ENCODE measurements at places on chromosomes 6 and 20. TPM values are rescaled to one million over a fixed set of nuclear protein-coding genes. Genes with fewer than 3 reads are reported as not detected.
A peak's percentile ranks its signal among the peaks of the same experiment; 100 is the strongest.

DNA sequence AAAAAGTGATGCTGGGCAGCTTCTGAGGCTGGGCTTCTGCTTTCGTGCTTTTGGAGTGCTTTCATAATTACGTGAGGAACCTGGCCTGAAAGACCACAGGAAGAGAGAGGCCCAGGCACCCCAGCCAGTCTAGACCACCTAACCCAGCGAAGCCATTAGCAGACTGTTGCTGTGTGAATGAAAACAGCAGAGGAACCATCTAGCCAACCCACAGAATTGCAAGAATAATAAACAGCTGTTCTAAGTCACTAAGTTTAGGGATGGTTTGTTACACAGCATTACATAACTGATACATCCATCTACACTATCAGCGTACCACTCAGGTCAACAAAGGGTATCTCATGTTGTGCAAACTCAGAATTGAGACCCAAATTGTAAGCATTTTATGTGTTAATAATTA, 34.5 kb downstream of the FGD2 start:
- peaks cover 65% of the 10 kb centered on the region for H3K4me1 ChIP-seq
- DNase-seq, result no peak
- H3K36me3 ChIP-seq, result peaks cover 12% of the 10 kb centered on the region
- peak overlapping the region; percentile 46 for H3K27ac ChIP-seq

The SLC23A2 gene
- total RNA-seq, result 14.7 TPM

DNA sequence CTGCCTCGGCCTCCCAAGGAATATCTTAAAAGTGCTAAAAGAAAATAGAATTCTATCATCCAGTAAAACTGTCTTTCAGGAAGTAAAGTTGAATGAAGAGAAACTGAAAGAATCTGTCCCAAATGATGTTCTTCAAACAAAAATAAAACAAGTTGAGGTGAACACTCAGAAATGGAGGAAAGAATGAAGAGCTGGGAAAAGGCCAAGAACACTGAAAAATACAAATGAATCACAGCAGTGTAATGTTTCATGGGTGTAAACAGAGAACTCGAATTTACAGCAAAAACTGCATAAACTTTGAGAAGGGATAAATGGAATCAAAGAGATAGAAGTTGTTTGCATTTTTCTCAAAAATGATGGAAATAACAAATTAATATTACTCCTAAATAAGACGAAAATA, 317.3 kb downstream of the TAF4 start:
- H3K27ac ChIP-seq, result no peak overlapping the region
- no peak overlapping the region for H3K4me3 ChIP-seq
- no peaks in the 10 kb centered on the region for H3K36me3 ChIP-seq
- DNase-seq, result no peak
- peaks cover 2% of the 10 kb centered on the region for H3K27me3 ChIP-seq
- no peaks in the 10 kb centered on the region for H3K4me1 ChIP-seq

DNA sequence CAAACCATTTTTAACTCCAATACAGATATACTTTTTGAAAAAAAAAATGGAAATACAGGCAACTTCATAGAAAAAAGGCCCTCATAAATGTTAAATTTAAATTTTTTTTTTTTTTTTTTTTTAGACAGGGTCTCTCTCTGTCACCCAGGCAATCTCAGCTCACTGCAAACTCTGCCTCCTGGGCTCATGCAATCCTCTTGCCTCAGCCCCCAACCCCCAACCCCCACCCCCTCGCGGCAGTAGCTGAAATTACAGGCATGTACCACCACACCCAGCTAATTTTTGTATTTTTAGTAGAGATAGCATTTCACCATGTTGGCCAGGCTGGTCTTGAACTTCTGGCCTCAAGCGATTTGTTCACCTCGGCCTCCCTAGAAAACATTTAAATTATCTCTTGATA, 12.8 kb upstream of the ULBP3 start:
- H3K36me3 ChIP-seq, result no peaks in the 10 kb centered on the region
- H3K4me3 ChIP-seq, result no peak overlapping the region
- DNase-seq, result no peak

- H3K4me3 ChIP-seq, result no peak overlapping the region
- H3K4me1 ChIP-seq, result peaks cover 60% of the 10 kb centered on the region
- DNase-seq, result peak; percentile 59
- peak overlapping the region; percentile 76 for H3K27ac ChIP-seq
- peaks cover 7% of the 10 kb centered on the region for H3K36me3 ChIP-seq
These were observed 63.9 kb upstream of the MRPS10 start for GRCh38 chr6:42281570-42281969.

The DNMT3B gene
- total RNA-seq, result 10.0 TPM

DNA sequence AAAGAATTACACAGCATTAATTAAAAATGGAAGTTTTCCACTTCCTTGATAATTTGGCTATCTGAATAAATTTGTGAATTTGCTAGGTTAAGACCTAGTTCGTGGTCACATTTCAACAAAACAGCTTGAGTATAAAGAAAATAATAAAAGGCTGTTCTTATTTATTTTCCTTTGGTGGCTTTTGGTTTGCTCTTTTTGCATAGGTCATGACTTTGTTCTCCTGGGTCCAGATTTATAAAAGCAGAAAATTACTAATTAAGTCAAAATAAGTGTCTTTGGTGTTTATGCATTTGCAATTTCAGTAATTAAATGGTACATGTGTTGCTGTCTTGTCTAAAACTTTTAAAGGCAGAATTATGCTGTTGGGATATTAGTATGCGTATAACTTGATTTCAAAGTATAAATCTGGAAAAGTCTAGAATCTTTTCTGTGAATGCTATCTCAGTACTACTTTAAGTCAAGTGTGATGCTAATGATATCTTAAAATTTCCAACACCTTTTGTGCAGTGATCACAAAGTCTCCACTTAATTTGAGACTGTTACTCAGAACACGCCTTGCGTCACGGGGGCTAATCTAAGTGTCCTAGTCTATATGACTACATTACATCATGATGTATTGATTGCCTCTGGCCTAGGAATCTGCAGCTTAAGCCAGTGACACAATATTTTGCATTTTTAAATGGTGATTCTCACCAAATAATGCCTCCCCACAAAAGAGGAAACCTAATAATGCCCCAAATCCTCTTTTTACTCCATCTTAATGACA, 41.0 kb downstream of the GNAS start:
- peak; percentile 47 for DNase-seq
- H3K27me3 ChIP-seq, result no peaks in the 10 kb centered on the region
- peak overlapping the region; percentile 79 for H3K27ac ChIP-seq
- peaks cover 55% of the 10 kb centered on the region for H3K36me3 ChIP-seq
- peak overlapping the region; percentile 82 for H3K4me3 ChIP-seq

The CHRNA4 gene
- total RNA-seq, result not detected

- no peaks in the 10 kb centered on the region for H3K36me3 ChIP-seq
- no peaks in the 10 kb centered on the region for H3K4me1 ChIP-seq
- H3K27ac ChIP-seq, result no peak overlapping the region
- H3K4me3 ChIP-seq, result no peak overlapping the region
- H3K27me3 ChIP-seq, result no peaks in the 10 kb centered on the region
- peak; percentile 48 for DNase-seq
These were observed 103.6 kb downstream of the PAX1 start for GRCh38 chr20:21808863-21809664.

The IFT52 gene
- 15.8 TPM for total RNA-seq

The METTL24 gene
- not detected for total RNA-seq

DNA sequence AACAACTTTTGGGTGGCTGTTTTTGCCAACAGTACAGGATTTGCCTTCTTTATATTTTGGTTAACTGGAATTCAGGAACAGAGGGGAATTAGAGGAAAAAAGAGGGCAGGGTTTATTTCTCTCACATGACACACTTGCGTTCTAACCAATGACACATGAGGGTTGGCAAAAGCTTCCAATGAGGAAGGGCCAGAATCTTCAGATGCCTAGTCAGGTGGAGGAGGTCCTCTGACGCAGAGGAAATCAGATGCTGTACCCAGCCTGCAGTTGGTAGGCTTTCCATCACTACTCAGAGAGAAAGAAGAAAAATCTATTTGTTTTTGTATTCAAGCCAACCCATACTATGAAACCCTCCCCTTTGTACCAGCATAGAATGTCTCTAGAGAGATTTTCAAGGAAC, 20.8 kb downstream of the TM9SF4 start:
- H3K4me1 ChIP-seq, result peaks cover 2% of the 10 kb centered on the region
- no peak overlapping the region for H3K27ac ChIP-seq
- no peak for DNase-seq
- peaks cover 8% of the 10 kb centered on the region for H3K36me3 ChIP-seq

DNA sequence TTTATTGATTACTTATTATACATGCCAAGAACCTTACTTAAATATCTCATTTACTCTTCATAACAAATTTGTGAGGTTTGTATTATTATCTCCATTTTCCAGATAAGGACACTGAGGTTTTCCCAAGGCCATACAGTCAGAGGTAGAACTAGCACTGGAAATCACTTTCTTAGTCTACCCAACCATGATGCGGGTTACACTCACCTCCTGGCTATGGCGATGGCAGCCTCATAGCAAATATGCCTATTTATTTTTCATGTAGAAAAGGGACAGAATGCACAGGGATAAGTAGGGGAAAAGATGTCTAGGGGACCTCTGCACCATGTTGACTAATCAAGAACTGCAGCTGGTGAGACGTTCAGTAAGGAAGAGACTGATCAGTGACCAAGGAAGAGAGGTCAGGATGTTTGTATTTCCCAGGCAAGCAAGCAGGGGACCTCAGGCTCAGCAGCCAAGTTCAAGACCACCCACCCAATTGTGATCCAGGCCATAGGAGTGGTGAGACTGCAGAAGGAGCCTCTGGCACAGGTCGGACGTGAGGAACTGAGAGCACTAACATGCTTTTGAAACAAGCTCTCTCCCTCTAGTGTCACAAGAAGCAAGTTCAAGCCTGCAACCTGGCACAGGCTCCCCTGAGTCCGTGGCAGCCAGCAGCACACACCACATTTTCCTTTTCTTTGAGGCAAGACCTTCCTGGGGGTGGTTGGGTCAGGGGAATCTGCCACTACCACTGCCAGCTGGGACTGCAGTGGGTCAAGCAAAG, 97.8 kb downstream of the GMPR start:
- no peak for DNase-seq
- H3K27me3 ChIP-seq, result no peaks in the 10 kb centered on the region
- H3K4me3 ChIP-seq, result no peak overlapping the region
- no peaks in the 10 kb centered on the region for H3K36me3 ChIP-seq
- H3K4me1 ChIP-seq, result no peaks in the 10 kb centered on the region

DNA sequence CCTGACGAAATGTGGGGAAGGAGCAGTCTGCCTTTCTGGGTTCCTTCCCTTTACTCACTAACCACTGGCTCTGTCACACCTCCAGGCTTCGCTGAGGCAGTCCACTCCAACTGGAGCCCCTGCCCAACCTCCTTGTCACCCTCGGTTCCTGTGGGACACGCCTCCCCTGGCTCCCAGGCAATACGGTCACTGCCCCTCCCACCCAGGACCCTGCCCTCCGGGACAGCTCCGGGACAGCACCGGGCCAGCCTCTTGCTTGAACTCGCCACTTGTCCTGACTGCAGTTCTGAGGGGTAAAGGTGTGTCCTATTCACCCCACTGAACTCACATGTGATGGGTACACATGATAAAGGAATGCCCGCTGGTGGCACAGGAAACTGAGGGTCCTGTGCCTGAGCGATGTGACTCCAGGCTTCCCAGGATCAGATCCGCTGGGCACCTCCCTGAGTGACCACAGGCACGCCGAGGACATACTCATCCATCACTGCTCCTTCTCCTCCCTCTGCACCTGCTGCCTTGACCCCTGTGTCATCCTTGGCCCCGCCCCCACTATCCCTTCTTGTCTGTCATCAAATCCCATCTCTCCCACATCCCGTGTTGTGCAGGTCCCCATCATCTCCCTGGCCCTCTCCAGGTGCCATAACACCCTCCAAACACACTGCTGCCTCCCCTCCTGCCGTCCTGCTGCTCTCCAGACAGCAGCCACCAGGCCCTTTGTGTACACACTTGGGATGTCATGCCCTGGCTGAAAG, 7.9 kb downstream of the SDCBP2 start:
- H3K36me3 ChIP-seq, result no peaks in the 10 kb centered on the region
- H3K27me3 ChIP-seq, result no peaks in the 10 kb centered on the region
- peaks cover 29% of the 10 kb centered on the region for H3K4me1 ChIP-seq
- H3K4me3 ChIP-seq, result no peak overlapping the region
- no peak for DNase-seq
- no peak overlapping the region for H3K27ac ChIP-seq

The LTA gene
- total RNA-seq, result 19.4 TPM

DNA sequence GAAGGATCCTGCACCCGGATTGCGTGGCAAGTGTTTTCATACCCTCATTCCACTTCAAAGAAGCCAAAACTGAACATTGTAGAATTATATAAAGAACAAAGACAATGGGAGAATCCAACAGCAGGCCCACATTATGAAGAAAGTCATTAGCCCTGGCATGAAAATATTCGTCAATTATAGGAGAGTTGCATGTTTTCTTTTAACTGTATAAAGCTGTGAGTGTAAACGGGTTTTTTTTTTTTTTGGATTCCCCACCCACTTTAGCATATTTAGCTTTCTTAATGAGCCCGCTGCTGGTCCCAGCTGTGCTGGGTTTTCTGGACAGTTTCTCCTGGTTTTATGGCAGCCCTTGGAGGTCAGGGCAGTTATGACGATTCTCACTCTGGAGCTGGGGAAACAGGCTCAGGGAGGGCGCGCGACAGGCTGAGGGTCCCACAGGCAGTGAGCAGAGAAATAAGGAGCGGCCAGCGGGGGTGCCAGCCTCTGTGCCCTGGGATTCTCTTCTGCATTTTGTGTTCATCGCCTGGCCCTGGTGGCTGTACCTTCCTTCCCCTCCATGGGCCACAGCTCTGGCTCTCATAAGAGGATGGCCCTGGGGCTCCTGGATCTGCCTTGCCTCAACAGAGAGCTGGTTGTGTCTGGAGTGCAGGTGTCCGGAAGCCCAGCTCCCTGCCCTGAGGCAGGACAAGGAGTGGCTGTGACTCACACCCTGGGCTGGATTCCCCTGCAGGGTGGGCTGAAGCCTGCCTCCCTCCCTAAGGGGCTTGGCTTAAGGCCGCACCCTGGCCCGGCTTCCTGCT, 24.1 kb upstream of the SULF2 start:
- H3K27ac ChIP-seq, result no peak overlapping the region
- H3K36me3 ChIP-seq, result no peaks in the 10 kb centered on the region
- peaks cover 16% of the 10 kb centered on the region for H3K27me3 ChIP-seq

The LGSN gene
- not detected for total RNA-seq

- H3K27ac ChIP-seq, result no peak overlapping the region
- H3K36me3 ChIP-seq, result no peaks in the 10 kb centered on the region
- no peak overlapping the region for H3K4me3 ChIP-seq
- no peak for DNase-seq
- H3K4me1 ChIP-seq, result peaks cover 9% of the 10 kb centered on the region
These were observed 58.4 kb upstream of the ARID1B start for GRCh38 chr6:156718647-156719394.

DNA sequence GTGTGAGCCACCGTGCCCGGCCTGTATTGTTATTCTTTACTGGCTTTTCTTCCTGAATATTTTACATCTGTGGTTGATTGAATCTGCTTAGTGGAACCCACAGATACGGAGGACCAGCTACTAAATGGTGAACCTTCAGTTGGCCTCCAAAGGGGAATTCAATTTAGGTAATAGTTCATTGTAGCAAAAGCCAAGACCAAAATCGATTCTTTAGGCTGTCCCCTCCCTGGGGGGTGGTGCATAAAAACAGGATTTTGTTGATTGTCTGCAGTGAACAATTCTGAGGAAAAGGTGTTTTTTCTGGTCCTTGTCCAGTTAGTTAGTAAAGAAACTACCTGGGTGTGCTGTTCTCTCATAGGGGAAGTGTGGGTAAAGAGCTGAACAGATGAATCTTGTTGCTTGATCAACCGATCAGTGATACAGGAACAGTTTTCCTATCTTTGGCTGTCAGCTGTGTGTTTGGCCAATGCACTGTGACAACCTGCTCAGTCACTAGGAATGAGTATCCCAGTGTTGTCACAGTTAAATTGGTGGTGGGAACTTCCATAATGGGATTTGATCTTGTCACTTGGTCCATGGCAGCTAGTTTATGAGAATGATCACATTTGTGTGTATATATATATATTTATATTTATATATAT, 19.5 kb downstream of the LHFPL5 start:
- H3K27me3 ChIP-seq, result peaks cover 3% of the 10 kb centered on the region
- no peaks in the 10 kb centered on the region for H3K36me3 ChIP-seq
- no peak overlapping the region for H3K4me3 ChIP-seq
- no peak overlapping the region for H3K27ac ChIP-seq
- no peaks in the 10 kb centered on the region for H3K4me1 ChIP-seq

The KCNK16 gene
- total RNA-seq, result not detected

Data from activated CD8-positive, alpha-beta T cell treated with anti-CD3 and anti-CD28 coated beads, Interleukin-2, amount 10 ng/mL, durations not matched to agents 7 days and 5 days (primary cell).